ENCODE measurements at places on chromosomes 2 and 18. TPM values are rescaled to one million over a fixed set of nuclear protein-coding genes. Genes with fewer than 3 reads are reported as not detected.

- peaks cover 31% of the 10 kb centered on the region for H3K36me3 ChIP-seq
- DNase-seq, result no peak
- H3K27ac ChIP-seq, result peak overlapping the region; percentile 32
- peaks cover 12% of the 10 kb centered on the region for H3K4me1 ChIP-seq
- no peak overlapping the region for H3K4me3 ChIP-seq
Observed at GRCh38 chr2:159228081-159228581, 58.4 kb downstream of the WDSUB1 start.

DNA sequence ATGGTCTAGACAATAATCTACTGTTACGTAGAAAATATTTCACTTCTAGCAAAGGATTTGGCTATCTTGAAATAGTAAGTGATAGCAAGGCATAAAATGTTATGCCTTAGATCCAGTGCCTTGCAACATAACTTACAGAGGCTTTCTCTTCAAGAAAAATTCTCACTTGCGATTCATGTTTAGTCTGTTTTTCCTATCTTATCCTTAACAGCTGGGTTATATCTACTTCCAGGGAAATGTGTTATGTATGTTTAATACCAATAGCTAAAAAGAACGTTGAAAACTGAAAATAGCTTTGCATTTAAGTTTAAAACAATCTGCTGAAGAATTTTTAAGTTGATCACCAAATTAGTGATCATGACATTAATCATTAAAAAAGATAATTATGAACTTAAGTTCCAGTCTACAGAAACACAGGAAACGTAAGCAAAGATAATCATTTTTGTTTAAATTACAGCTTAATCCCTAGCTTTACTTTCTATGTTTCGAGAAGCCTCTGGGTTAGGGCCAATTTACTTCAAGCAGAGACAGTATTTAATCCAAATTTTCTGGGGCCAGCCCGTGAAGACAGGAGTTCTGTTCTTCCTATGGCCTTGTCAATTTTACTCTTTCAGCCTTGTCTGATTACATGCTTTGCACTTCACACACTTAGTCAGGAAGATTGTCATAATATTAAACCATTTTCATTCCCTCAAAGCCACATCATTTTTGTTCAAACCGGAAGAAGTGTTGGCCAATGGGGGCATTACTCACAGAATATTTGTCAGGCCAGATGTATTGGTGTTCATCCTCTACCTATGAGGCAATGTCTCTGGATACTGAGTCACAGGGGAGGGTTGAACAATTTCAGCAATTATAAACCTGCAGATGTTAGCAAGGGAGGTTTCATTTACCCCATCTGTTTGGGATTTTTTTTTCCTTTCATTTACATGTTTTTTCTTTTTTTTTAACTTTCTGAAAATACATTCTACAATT lies 1132.9 kb upstream of the ZEB2 start:
- H3K27ac ChIP-seq, result no peak overlapping the region
- peaks cover 5% of the 10 kb centered on the region for H3K4me1 ChIP-seq
- H3K4me3 ChIP-seq, result no peak overlapping the region
- peak; percentile 2 for DNase-seq

- H3K27ac ChIP-seq, result no peak overlapping the region
- H3K27me3 ChIP-seq, result no peaks in the 10 kb centered on the region
- H3K4me3 ChIP-seq, result no peak overlapping the region
- no peak for DNase-seq
Observed at GRCh38 chr2:179654806-179655205, 206.6 kb downstream of the ZNF385B start.

DNA sequence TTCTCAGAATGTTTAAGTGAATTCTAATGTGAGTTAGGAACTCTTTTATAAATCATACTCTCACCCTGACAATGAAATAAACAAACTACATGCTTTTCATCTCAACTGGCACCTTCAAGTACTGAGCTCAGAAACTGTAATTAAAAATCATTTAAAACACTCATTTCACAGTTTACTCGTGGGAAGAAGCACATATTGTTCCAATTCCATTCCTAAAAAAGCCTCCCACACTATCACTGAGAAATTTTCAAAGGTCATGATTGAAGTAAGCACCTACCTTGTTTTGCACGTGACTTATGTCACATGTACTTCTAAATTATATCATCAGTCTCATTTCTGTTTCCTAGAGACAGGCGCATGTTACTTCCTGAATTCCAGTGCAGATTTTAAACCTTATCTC lies 678.1 kb upstream of the SLC8A1 start:
- no peaks in the 10 kb centered on the region for H3K27me3 ChIP-seq
- no peak overlapping the region for H3K27ac ChIP-seq
- no peaks in the 10 kb centered on the region for H3K36me3 ChIP-seq

DNA sequence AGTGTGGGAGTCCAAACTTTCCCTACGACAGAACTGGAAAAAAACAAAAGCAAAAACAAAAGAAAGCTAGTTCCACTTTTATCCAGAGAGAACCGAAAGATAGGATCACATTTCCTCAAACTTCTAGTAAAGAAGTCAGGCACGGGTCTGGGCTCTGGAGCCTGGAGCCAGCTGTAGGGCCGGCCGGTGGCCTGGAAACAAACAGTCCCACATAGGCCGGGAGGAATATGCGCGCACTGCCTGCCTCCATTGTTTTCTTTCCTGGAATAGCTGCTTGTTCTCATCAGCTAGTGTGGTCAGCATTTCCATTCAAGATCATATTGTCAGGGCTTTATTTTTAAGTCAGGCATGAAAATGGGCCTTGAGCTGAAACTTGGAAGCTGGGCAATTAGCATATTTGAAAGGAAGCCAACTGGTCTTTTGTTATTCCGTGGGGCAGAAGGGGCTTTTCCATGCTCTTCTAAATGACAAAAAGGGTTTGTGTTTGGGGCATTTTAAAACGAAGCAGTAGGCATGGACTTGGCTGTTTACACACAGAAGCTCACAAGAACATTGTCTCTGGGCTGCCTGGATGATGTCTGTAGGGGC lies 58.7 kb upstream of the RFX8 start:
- H3K36me3 ChIP-seq, result no peaks in the 10 kb centered on the region
- peaks cover 6% of the 10 kb centered on the region for H3K4me1 ChIP-seq
- H3K27ac ChIP-seq, result peak overlapping the region; percentile 87
- peak overlapping the region; percentile 30 for H3K4me3 ChIP-seq
- H3K27me3 ChIP-seq, result no peaks in the 10 kb centered on the region

DNA sequence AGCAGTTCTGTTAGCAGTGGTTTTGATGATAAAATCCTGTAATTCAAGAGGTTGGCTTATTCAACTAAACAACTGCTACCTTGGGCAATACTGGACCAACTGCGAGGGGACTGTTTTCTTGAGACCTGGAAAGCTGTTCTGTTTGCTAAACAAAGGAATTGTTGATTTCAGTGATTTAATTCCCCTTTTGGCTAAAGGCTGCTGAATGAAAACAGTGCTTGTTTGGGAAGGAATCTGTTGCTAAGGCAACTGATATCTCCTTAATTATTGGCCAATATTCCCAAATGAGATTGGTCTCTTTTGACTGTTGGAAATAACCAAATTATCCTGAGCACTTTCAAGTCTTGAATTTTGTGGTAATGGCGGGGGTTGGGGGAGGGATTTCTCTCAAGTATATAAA lies 136.8 kb downstream of the CAMKMT start:
- no peak for DNase-seq
- H3K36me3 ChIP-seq, result no peaks in the 10 kb centered on the region
- H3K27ac ChIP-seq, result no peak overlapping the region
- no peaks in the 10 kb centered on the region for H3K27me3 ChIP-seq
- H3K4me1 ChIP-seq, result no peaks in the 10 kb centered on the region

The PARD3B gene
- 34.5 TPM for total RNA-seq

DNA sequence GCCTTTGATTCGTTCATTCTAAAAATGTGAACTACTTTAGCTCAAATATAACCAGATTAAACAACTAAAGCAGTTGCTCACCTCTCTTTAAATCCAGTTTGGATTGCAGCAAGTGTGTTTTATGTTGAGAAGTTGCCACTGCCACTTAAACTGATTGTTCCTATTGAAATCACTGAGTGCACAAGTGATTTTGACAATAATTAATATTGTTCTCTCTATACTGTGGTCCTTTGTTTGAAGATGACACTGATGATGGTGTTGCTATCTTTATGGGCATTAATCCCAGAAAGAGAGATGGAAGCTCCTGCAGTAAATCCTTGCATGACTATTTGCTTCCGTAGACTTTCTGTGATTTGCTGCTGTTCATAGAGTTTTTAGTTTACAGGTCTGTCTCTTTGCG lies 251.4 kb upstream of the ZEB2 start:
- no peak overlapping the region for H3K27ac ChIP-seq
- no peaks in the 10 kb centered on the region for H3K36me3 ChIP-seq
- DNase-seq, result no peak
- no peak overlapping the region for H3K4me3 ChIP-seq
- no peaks in the 10 kb centered on the region for H3K27me3 ChIP-seq

DNA sequence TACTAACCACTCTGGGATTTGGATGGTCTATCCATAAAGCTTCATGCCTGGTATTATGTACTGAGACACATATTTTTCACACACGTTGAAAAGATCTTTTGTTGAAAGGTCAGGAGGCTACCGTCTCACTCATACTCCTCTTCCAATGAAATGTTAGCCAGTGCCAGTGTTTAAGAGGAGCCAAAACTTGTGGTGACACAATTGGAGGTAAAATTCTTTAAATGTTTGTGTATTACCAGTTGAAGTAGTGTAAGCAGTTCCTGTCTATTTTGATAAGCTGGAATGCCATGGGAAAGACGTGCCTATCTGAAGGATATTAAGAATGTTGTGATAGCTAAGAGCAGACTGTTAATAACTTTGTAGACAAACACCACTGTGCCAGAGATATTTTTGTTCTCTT lies 32.1 kb downstream of the MARCHF7 start:
- peaks cover 15% of the 10 kb centered on the region for H3K4me1 ChIP-seq
- peaks cover 30% of the 10 kb centered on the region for H3K36me3 ChIP-seq
- no peak overlapping the region for H3K4me3 ChIP-seq
- DNase-seq, result no peak
- no peaks in the 10 kb centered on the region for H3K27me3 ChIP-seq
- no peak overlapping the region for H3K27ac ChIP-seq

The GPBAR1 gene
- 3.5 TPM for total RNA-seq

DNA sequence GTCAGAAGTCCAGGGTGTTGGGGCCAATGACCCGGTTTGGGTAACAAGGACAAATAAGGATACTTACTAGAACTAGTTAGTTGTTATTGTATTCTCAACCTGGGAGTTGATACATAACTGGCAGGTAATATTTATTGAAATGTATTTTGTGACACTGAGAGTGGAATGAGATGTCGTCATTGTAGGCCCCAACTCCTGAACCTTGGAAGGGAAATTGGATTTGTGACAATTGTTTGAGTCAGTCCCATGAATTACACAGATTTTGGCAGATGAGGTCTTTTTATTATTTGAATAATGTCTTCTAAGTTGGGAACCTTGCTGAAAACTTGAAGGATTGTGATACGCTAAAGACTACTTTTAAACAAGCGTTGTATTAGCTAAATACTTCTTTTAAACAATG lies 5.1 kb downstream of the TIMM21 start:
- no peak for DNase-seq
- H3K36me3 ChIP-seq, result peaks cover 26% of the 10 kb centered on the region
- H3K27me3 ChIP-seq, result no peaks in the 10 kb centered on the region
- H3K4me3 ChIP-seq, result no peak overlapping the region
- peaks cover 14% of the 10 kb centered on the region for H3K4me1 ChIP-seq

DNA sequence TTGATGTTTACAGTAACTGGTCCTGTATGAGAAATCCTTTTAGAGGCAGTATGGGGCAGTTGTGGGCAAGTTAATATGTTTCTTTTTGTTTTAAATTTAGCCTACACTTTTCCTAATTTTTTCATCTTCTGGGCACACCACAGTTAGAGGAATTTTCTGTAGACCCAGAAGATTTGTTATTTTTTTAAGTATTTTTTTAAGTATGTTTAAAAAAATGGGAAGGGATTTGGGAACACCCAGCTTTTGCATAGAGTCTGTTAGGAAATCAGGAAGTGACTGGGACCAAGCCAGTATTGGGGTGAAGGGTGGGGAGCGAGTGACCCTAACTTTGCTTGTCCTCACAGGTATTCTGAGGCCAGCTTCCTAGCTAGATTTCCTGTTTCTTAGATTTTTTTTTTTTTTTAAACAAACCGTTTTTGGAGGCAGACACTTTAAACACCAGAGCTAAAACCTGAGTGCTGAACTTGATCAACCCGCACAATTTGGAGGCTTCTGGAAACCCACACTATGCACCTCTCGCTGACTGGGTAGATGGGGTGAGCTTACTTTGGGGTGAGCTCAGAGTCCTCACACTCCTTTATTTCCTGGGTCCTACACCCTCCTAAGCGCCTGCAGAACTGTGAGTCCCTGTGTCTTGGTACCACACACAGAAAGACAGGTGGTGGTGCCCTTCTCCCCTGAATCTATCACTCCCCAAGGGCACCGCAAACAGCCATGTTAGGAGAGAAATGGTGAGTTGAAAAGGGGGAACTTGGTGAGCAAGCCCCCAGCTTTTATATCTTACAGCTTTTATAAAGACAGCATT lies 5.2 kb downstream of the GATA6 start:
- no peak for DNase-seq
- peaks cover 21% of the 10 kb centered on the region for H3K36me3 ChIP-seq
- H3K4me3 ChIP-seq, result peak overlapping the region; percentile 100
- peaks cover 6% of the 10 kb centered on the region for H3K4me1 ChIP-seq
- H3K27ac ChIP-seq, result peak overlapping the region; percentile 87

- no peaks in the 10 kb centered on the region for H3K4me1 ChIP-seq
- no peaks in the 10 kb centered on the region for H3K36me3 ChIP-seq
Observed at GRCh38 chr18:22063102-22063501, 106.3 kb upstream of the GATA6 start.

DNA sequence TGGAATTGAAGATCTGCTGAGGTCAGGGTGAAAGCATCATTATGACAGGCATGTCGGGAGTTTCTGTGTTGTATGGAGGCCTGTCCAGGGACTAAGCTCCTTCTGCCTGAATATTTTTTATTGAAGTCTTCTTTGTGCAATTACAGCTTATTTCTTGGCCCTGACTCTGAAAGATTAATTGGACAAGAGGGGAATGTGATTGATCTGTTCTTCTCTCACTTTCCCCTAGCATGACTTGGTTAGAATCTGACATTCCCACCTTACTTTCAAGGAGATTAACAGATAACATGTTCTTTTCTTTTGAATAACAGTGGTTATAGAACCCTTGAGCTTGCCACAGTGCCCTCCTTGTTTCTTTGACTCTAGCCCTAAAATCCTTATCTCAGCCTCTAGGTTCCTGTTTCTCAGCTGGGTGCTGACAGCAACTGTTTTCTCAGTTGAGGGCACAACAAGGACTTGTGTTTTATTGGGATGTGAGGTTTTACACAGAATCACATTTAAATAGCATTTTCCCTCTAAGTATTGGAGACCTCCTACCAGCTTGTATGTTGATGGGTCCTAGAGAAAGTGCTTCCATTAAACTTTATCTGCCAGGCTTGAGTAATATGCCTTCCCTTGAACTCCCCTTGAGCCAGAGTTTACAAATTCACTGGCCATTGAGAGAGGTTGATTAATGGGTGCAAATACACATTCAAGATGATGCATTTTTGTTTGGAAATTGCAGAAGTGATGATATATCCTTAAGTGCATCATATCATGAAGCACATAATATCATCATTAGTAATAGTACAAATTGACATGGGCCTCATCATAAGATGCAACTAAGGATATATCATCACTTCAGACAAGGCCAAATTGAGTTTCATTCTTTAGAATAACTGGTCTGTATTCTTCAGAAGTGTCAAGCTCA lies 12.5 kb downstream of the TTLL4 start:
- H3K27ac ChIP-seq, result no peak overlapping the region
- H3K4me1 ChIP-seq, result no peaks in the 10 kb centered on the region
- H3K4me3 ChIP-seq, result no peak overlapping the region
- DNase-seq, result no peak

GRCh38 chr2:5020116-5020875 lies 671.9 kb upstream of the SOX11 start:
- H3K36me3 ChIP-seq, result no peaks in the 10 kb centered on the region
- H3K27me3 ChIP-seq, result no peaks in the 10 kb centered on the region
- H3K4me1 ChIP-seq, result no peaks in the 10 kb centered on the region

GRCh38 chr18:48616484-48617255 lies 77.8 kb downstream of the CTIF start:
- DNase-seq, result no peak
- no peak overlapping the region for H3K4me3 ChIP-seq
- H3K36me3 ChIP-seq, result no peaks in the 10 kb centered on the region
- H3K4me1 ChIP-seq, result peaks cover 20% of the 10 kb centered on the region
- no peaks in the 10 kb centered on the region for H3K27me3 ChIP-seq

All from thoracic aorta (tissue), 2 donors.